ENCODE measurements at places on chromosomes 12 and 14. TPM values are rescaled to one million over a fixed set of nuclear protein-coding genes. Genes with fewer than 3 reads are reported as not detected.
A peak's percentile ranks its signal among the peaks of the same experiment; 100 is the strongest.

GRCh38 chr12:3359478-3359877 is 131.5 kb upstream of the PRMT8 start:
- DNase-seq = no peak

DNA sequence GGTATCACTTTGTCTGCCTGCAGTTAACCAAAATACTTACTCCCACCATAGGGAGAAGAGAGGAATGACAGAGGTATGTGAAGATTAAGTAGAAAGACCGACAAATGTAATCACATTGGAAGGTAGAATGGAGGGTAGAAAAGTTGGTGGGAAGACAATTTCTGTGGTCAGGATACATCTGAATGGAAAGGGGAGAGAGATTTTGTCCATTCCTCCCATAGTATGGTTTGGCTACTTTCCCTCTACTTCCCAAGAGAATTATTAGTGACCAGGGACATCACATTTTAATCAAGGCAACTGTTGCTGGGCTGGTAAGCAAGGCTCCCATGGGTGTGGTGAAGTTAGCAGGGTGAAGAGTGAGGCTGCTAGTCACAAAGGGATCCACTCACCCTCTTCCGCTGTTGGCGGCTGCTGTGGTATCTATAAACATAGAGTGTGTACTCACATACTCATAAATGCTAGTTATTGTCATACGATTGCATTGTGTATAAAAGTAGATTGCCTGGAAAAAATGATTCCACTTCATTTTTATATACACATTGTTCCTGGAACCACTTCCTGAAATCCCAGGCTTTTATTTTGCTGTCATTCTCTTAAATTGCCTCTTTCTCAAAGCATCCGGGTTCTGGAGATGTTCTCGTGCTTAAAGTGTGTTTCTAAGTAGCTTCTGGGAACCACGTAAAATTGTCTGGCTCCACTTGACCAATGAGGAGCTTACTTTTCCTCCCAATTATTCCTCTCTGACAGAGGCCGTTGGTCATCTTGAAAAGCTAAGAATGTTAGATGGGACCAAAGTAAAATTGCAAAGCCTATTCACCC is 413.1 kb downstream of the ZFP36L1 start:
- no peak for DNase-seq

- no peak for DNase-seq
Observed at GRCh38 chr14:47526591-47527244, 148.7 kb downstream of the MDGA2 start.

GRCh38 chr14:92503756-92504491 is 9.7 kb upstream of the RIN3 start:
- no peak for DNase-seq

DNA sequence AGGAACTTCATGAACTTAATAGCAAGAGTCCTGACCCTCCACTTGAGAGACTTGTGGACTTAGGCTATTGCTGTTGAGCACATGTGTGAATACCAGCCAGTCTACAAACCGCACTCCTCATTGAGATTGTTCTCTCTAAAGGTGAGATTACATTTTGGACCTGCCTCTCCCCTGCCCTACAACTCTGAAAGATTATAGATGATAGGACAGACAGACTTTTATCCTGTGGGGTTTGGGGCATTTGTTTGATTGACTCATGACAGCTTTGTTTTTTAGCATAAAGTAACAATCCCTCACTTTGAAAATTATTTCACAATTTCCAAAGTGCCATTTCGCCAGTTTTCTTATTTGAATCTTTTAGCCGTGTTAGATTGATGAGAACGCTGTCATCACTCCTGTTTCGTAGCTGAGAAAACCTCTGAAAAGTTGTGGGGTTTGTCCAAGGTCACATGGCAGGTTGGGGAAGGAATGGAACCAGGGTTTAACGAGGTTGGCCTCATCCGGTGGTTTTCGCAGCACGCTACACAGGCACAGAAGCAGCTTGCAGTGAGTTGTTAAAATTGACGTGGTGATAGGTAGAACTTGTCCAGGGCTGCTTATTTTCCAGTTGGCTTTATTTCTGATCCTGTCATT is 836 bp downstream of the EVL start:
- DNase-seq = peak; percentile 78

- no peak for DNase-seq
Observed at GRCh38 chr12:74488134-74488533, 49.5 kb upstream of the ATXN7L3B start.

- no peak for DNase-seq
Observed at GRCh38 chr14:37247791-37248461, 50.2 kb downstream of the MIPOL1 start.

GRCh38 chr12:768434-768833 is 16.1 kb downstream of the WNK1 start:
- DNase-seq = no peak

DNA sequence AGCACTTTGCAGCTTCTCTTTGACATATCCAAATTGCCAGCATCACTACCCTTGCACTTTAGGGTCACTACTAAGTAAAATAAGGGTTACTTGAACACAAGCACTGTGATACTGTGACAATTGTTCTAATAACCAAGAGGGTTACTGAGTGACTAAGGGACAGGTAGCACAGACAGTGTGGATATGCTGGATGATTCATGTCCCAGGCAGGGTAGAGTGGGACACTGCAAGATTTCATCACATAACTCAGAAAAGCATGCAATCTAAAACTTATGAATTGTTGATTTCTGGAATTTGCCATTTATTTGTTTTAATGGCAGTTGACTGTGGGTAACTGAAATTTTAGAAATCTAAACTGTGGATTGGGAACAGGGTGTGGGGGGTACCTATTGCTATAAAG is 218.8 kb downstream of the KITLG start:
- DNase-seq = no peak

DNA sequence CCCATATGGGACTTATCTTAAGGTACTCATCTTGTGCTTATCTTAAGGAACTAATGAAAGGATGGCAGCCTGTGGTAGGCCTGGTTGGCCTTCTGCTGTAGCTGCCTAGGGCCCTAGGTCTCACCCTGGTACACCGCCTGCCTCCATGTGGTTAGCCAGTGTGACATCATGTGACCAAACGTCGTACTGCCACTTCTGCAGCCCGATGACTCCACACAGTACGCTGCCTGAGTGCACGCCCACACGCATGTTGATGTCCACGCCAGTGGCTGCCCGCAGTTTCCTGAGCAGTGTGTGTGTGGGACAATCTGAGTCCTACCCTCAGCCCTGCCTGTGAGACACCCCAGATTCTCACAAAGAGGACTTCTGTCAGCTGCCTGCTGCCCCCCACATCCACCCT is 5.1 kb downstream of the ADCY4 start:
- DNase-seq = peak; percentile 57

DNA sequence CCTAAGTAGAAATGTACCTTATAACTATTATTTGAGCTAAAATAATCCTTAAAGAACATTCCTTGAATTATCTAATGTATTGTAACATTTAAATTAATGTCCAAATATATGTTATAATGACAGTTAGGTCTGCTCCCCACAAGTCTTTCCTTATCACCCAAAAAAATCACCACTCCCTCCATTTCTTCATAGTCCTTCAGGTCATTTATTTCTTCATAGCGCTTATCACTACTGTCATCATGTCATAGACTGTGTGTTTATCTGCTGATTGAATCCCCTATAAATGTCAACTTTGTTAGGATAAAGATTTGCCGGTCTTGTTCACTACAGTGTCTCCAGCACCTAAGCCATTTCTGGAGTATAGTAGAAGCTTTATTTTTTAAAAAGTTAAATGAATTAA is 12.0 kb downstream of the LUM start:
- DNase-seq = no peak

GRCh38 chr12:88142610-88142991 is 494 bp downstream of the TMTC3 start:
- DNase-seq = no peak

CCNT1 gene
- 60.4 TPM for total RNA-seq

SYCP3 gene
- total RNA-seq = 1.1 TPM

BDKRB1 gene
- not detected for total RNA-seq

OR4E1 gene
- total RNA-seq = not detected

ARHGEF25 gene
- total RNA-seq = 1.3 TPM

WBP11 gene
- 98.0 TPM for total RNA-seq

GLIPR1L1 gene
- not detected for total RNA-seq

TBX3 gene
- total RNA-seq = not detected
